Right ventricle myocardium superior (tissue), 1 donor: ENCODE measurements at places on chromosomes 4 and X.

- no peak for DNase-seq
Measured at GRCh38 chr4:42360256-42360669, 37.0 kb upstream of the SHISA3 start.

DNA sequence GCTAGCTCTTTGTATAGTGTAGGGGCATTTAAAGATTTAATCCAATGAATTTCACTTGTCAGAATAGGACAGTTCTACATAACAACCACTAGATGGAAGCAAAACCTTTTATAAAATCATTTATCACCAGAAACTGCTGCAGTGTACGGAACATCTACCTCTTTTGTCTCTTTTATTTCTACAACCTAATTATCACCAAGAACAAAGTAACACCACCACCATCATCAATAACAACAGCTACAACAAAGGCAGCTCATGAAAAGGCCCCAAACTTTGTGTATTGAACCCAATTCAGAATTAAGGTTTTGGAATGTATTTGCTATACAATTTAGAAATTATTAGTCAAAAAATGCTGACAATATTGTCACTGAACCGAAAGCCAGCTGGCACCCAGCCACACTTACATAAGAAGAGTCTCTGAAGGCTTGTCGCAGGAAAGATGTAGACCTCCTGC lies 260.9 kb upstream of the RPS6KA3 start:
- peak; percentile 51 for DNase-seq

DNA sequence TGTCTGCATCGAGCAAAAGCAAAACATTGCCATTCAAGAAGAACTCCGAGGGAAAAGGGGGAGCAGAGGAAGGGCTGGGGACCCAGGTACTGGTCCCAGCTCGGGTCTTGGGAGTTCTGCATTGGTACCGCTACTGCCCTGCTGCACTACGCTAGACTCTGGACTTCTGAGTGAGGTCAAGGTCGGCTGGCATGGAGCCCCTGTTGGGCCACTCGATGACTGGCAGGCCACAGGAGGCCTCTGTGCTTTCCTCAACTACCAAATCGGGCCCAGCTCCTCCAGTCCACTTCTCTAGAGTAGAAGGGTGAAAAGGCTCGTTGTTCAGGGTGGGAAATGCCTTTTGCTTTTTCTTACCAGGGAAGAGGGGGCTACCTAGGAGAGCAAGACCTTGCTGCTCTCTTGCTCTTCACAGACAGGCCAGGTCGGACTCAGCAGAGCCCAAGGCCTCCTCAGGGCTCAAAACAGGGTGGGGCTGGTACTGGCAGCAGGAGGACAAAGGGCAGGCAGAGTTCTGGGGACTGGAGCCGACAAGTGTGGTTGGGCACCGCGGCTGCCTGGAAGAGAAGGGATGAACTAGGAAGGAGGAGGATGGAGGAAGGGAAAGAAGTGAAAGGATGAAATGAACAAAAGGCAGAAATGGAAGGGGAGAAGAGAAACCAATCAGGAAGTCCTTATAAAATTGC lies 8.9 kb upstream of the IRAK1 start:
- DNase-seq = no peak

DNA sequence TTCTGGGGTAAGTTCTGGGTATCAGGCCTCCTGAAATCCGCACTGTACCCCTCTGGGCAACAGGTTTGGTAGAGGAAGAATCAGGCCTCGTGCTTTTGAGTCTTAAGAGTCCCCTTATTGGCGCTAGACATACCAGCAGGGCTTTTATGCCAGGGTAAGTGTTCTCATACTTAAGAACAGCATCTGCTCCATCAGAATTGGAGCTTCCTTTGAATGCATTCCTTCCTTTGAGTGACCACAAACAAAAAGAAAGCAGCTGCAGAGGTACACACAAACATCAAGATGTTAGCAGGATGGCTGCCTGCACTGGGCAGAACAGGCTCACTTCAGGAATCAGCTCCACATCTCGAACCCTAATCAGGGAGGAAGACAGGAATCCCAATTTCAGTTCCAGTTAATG lies 156.8 kb downstream of the MGST2 start:
- DNase-seq = no peak

DNA sequence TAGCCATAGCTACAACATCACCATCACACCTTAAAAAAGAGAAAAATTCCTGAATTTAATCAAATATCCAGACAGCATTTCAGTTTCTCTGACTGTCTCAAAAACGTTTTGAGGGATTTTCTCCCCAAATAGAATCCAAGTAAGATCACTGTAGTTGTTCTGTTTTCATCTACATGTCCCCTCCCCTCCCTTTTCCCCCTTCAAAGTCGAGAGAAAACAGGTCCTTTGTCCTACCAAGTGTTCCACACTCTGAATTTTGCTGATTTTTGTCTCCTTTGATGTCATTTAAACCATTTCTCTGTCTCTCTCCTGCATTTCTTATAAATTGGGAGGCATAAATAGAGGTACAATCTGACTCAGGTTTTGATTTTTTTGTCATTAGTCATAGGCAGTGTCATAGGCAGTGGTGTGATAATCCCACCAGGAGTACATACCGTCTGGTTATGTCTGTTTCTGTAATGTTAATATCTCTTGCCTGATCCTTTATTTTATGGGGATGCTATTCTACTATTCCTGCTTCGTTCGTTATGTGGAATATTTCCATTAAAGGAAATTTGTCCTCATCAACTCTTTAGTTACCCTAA lies 348.6 kb downstream of the PTTG2 start:
- DNase-seq = no peak
